Colonic mucosa (tissue), 4 donors: ENCODE measurements at places on chromosomes 1 and 21.

DNA sequence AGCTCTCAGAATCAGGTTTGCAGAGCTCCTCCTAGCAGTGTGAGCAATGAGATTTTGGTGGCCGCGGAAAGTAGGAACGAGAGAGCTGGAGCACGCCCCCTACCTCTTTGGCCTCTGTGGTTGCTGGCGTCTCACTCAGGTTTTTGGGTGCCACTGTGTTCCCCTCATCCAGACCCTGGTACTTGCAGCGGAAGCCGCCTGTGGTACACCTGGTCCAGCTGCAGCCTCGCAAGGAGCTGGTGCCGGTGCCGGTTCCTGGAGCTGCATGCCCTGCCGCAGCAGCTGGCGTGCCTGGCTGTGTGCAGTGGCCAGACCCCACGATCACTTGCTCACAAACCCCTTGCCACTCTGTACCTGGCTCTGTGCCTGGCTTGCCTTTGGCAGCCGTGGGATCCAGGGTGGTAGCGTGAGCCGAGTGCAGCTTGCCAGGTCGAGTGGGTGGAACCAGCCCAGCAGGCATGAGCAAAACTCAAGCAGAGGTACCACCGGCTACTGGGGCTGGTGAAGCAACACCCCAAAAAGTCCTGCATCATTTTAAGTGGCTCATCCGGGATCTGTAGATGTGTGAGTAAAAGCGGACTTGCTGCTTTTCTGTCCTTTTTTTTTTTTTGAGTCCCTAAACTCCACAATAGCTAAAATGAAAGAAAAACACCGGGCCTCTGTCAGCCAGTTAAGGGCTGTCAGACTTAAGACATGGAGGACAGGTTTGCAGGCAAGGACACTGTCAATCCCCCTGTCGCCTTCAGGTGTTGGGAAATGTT lies 844.9 kb downstream of the KCNT2 start:
- DNase-seq: no peak

DNA sequence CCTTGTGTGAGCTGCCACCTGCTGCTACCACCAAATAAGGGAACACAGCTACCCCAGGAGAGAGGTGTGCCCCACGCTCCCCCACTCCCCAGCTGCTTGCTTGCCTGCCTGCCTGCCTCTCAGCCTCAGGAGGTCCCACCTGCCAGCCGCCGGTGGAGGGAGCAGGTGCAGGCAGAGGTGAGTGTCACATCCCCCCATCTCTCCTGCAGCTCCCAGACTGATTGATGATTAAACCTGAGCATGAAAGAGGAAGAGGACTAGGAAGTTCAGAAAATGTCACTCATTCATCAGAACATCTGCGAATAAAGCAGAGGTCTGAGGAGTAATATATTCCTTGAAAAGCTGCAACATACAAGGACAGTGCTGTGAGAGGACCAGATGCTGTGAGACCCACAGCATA lies 58.6 kb upstream of the HIVEP3 start:
- no peak for DNase-seq

DNA sequence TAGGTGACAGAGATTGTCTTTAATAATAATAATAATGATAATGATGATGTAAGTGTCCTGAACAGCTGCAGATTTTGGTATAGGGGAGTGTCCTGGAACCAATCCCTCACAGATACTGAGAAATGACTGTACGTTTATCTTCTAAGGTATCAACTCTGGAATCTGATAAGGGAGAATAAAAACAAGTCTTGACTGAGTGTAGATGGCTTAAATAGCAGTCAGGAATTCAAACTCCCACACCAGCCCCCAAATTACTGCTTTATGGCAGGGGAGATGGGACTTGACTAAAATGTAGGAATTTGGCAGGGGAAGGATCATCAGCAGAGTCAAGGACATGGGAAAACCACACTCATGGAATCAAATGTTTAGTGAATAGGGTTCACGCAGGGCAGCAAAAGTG lies 6.1 kb upstream of the VHLL start:
- no peak for DNase-seq

DNA sequence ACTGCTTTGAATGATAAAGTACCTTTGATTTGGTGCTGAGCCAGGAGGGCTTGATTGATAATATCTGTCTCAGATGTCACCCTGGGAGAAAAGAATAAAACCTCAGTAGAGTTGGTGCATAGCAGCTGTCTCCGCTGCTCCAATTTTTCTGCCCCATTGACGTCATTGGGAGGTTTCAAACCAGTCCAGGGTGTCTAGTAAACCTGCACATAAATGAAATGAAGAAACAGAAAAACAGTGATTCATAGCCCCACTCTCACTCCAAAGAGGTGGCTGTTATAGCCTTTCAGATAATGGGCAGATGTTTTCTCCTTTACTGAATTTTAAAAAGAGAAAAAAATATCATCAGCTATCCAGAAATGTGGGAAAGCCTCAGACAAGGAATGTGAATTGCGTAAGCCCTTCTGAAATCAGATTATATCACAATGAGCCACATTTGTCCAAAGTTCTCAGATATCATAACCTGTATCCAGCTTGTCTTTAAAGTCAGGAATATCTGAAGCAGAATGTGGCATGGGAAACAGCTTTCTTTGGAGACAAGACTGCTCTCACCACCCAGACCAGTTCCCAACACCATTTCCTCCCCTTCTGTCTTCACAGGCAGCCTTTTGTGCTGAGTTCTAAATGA lies 351.3 kb upstream of the SGIP1 start:
- no peak for DNase-seq

- DNase-seq: no peak
These were observed 264.4 kb downstream of the PTPRC start for GRCh38 chr1:198903203-198903602.
